SHP77 treated with DMSO at 0.1 percent for 48 hours (cell line): ENCODE measurements at places on chromosomes 6 and 20.
A peak's percentile ranks its signal among the peaks of the same experiment; 100 is the strongest.

GRCh38 chr6:44415873-44416502 lies 28.5 kb downstream of the CDC5L start:
- DNase-seq, result no peak

DNA sequence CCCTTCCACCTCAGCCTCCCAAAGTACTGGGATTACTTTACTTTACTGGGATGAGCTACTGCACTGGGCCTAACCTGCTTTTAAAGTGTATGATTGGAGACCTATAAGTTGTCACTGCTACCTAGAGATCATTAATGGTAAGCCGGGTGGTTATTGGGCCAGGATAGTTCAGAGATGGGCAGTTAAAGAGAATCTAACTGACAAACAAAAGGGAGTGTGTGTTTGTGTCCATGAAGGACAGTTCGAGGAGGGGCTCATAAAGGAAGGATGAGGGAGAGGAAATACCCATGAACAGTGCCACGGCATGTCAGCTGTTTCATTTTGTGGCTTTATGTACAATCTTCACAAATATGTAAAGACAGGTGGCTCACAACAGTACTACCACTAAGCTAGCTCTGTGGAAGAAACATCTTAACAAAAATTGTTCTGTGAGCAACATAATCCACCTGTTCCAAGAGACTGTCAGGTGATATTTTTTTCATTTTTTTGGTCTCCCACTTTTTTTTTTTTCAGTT lies 69.7 kb upstream of the FAM8A1 start:
- no peak for DNase-seq

DNA sequence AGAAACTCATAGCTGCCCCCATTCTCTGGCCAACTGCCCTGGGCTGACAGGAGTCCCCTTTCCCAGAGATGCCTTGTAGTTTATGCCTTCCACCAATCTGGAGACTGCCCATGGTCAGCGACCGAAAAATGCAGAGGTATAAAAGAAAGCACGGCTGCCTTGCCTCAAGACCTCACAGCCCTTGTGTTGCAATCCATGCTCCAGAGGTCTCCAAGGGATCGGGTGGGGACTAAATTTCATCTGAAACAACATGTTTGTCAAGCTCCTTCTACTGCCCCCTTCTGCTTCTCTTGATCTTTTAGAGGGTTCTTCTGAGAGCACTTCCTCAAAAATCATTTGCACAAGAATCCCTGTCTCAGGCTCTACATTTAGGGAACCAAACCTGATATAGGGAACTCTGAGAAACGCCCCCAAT lies 128.8 kb downstream of the PLCB1 start:
- no peak for DNase-seq

DNA sequence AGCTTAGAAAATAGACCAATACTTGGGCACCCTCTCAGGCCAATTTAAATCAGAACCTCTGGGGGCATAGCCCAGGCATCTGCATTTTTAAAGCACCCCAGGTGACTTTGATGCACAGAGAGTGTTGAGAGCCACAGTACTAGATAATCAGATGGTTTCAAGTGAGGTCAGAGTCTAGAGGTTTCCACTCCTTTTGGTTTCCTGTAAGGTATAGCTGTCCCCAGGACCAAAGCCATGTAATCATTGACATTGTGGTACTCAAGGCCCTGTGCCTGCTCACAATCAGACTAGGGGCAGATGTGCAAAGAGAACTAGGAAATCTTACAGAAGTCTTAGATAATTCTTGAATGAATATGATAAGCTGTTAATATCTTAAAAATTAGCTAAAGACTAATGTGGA lies 9.1 kb downstream of the FILIP1 start:
- no peak for DNase-seq

- DNase-seq, result peak; percentile 26
Measured at GRCh38 chr20:12262747-12263146, 345.1 kb downstream of the BTBD3 start.
